Thoracic aorta (tissue), 2 donors: ENCODE measurements at places on chromosomes 4 and X.

DNA sequence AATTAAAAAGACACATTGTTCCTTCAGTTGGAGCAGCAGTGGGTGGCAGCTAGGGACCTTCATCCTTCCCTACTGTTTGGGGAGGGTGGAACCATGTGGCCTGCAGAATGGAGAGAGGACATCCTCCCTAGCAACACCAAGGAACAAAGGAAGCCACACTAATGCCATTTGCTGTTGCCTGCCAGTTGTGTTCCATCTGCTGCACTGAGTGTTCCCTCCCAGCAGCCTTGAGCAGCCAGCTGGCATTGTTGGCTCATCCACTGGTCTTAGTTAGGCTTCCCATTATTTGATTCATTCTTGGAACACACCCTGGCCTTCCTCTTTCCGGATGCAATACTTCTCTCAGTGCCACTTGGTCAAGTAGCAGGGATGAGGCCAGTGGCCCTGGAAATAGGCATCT, 25.0 kb upstream of the HMGB3 start:
- DNase-seq, result no peak
- no peaks in the 10 kb centered on the region for H3K4me1 ChIP-seq
- H3K36me3 ChIP-seq, result no peaks in the 10 kb centered on the region
- H3K27ac ChIP-seq, result no peak overlapping the region
- H3K4me3 ChIP-seq, result no peak overlapping the region

- no peaks in the 10 kb centered on the region for H3K36me3 ChIP-seq
- H3K27ac ChIP-seq, result peak overlapping the region; percentile 82
- no peak for DNase-seq
- no peaks in the 10 kb centered on the region for H3K27me3 ChIP-seq
These were observed 777 bp upstream of the CASK start for GRCh38 chrX:41923978-41924683.

GRCh38 chr4:155566354-155566753, 100.3 kb upstream of the GUCY1A1 start:
- no peaks in the 10 kb centered on the region for H3K4me1 ChIP-seq
- H3K27ac ChIP-seq, result no peak overlapping the region
- DNase-seq, result no peak
- no peaks in the 10 kb centered on the region for H3K27me3 ChIP-seq
- no peaks in the 10 kb centered on the region for H3K36me3 ChIP-seq

GRCh38 chrX:115448146-115448545, 112.8 kb upstream of the PLS3 start:
- no peak for DNase-seq
- H3K36me3 ChIP-seq, result no peaks in the 10 kb centered on the region
- H3K27me3 ChIP-seq, result no peaks in the 10 kb centered on the region
- H3K4me1 ChIP-seq, result no peaks in the 10 kb centered on the region
- no peak overlapping the region for H3K27ac ChIP-seq
- no peak overlapping the region for H3K4me3 ChIP-seq

DNA sequence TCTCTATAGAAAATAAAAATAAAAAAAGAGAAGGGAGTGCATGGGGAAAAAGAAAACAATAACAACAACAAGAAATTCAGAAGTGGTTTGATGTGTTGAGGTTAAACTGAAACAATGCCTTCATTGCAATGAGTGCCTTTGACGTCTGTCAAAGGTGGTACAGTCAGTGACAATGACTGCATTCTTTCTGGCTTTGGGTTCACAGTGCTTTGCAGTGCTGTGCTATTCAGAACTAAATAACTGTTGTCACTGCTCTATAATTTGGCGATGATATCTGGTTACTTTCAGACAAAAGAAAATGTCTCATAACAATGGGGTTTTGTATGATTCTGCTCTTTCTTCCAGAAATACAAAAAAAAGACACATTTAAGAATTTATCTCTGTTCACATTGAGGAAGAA, 488.6 kb upstream of the MAGEB2 start:
- no peaks in the 10 kb centered on the region for H3K4me1 ChIP-seq
- no peaks in the 10 kb centered on the region for H3K36me3 ChIP-seq
- DNase-seq, result no peak
- no peak overlapping the region for H3K27ac ChIP-seq
- no peak overlapping the region for H3K4me3 ChIP-seq

GRCh38 chr4:121014544-121014943, 57.8 kb downstream of the NDNF start:
- H3K27me3 ChIP-seq, result no peaks in the 10 kb centered on the region
- DNase-seq, result no peak
- H3K4me3 ChIP-seq, result no peak overlapping the region
- no peaks in the 10 kb centered on the region for H3K4me1 ChIP-seq
- no peaks in the 10 kb centered on the region for H3K36me3 ChIP-seq
- H3K27ac ChIP-seq, result no peak overlapping the region

DNA sequence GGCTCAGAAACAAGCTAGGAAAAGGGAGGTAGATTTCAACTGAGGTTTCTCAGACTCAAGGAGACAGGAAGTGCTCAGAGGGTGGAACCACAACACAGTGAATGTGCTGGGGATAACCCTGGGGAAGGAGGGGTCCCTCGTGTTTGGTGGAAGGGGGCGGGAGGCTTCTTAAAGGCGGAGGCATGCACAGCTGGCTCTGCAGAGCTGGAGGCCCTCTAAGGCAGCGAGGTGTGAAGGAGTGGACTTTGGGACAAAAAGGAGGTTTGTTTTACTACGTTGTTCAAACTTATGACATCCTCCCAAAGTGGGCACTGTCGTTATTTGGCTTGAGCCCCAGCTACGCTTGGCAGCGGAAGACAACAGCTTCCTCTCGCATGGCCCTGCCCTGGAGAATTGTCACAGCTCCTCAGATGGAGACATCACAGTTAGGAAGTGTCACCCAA, 21.7 kb upstream of the MTM1 start:
- no peak for DNase-seq
- no peak overlapping the region for H3K4me3 ChIP-seq
- H3K27me3 ChIP-seq, result no peaks in the 10 kb centered on the region

DNA sequence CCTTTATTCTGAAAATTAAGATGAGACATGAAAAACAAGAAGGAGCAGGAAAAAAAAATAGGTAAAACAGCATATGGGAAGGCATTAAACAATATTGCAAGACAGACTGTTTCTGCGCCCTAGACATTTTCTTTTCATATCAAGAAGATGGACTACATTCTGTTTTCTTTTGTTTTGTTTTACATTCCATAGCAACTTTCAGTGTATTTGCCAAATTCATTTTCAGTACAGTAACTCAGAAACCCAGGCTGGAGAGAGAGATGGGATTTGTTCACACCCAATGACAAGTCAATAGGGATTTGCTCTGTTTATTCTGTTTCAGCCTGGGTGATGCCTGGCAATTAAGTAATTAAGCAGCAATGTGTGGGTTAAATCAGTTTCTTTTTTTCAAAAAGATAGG, 892.8 kb upstream of the DIAPH2 start:
- no peaks in the 10 kb centered on the region for H3K36me3 ChIP-seq
- no peaks in the 10 kb centered on the region for H3K27me3 ChIP-seq
- H3K4me3 ChIP-seq, result no peak overlapping the region
- no peak for DNase-seq

- no peak overlapping the region for H3K27ac ChIP-seq
- peaks cover 24% of the 10 kb centered on the region for H3K4me1 ChIP-seq
- no peak for DNase-seq
- no peaks in the 10 kb centered on the region for H3K27me3 ChIP-seq
- no peak overlapping the region for H3K4me3 ChIP-seq
These were observed 4.1 kb downstream of the SH3BP2 start for GRCh38 chr4:2796849-2797544.

GRCh38 chrX:36019125-36019524, 99.6 kb downstream of the CFAP47 start:
- H3K4me1 ChIP-seq, result no peaks in the 10 kb centered on the region
- H3K36me3 ChIP-seq, result no peaks in the 10 kb centered on the region
- no peak overlapping the region for H3K27ac ChIP-seq
- H3K27me3 ChIP-seq, result no peaks in the 10 kb centered on the region

- no peaks in the 10 kb centered on the region for H3K4me1 ChIP-seq
- no peak overlapping the region for H3K27ac ChIP-seq
These were observed 21.9 kb upstream of the PACRGL start for GRCh38 chr4:20678400-20678799.

DNA sequence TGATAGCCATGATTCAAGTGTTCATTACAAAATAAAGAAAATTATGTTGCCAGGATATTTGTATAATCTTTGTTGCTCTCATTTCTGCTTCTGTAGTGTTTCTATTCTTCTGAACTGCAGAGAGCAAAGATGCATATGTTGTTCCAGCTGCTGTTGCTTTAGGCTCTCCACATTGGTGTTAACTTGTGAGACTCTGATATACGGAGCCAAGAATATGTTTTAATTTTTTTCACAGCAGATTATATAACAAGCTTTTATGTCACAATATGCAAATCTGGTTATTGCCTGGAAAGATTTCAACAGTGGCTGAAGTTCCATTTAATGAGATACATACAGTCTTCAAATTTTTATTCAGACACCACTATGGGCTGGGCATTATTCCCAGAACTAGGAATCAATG, 655.0 kb downstream of the GRXCR1 start:
- DNase-seq, result no peak
- H3K4me1 ChIP-seq, result no peaks in the 10 kb centered on the region
- no peaks in the 10 kb centered on the region for H3K27me3 ChIP-seq
- H3K27ac ChIP-seq, result no peak overlapping the region
- H3K4me3 ChIP-seq, result no peak overlapping the region

GRCh38 chr4:132384709-132385108, 764.4 kb upstream of the PCDH10 start:
- no peaks in the 10 kb centered on the region for H3K36me3 ChIP-seq
- no peaks in the 10 kb centered on the region for H3K4me1 ChIP-seq
- no peak overlapping the region for H3K27ac ChIP-seq
- no peaks in the 10 kb centered on the region for H3K27me3 ChIP-seq
- no peak overlapping the region for H3K4me3 ChIP-seq

GRCh38 chr4:24664956-24665355, 80.6 kb upstream of the DHX15 start:
- no peaks in the 10 kb centered on the region for H3K36me3 ChIP-seq
- no peaks in the 10 kb centered on the region for H3K27me3 ChIP-seq
- H3K4me1 ChIP-seq, result no peaks in the 10 kb centered on the region
- DNase-seq, result no peak
- H3K27ac ChIP-seq, result no peak overlapping the region
- H3K4me3 ChIP-seq, result no peak overlapping the region

GRCh38 chr4:42478509-42478908, 81.2 kb downstream of the SHISA3 start:
- H3K4me1 ChIP-seq, result no peaks in the 10 kb centered on the region
- H3K27ac ChIP-seq, result no peak overlapping the region
- no peak overlapping the region for H3K4me3 ChIP-seq

- H3K4me1 ChIP-seq, result no peaks in the 10 kb centered on the region
- H3K4me3 ChIP-seq, result no peak overlapping the region
- no peak overlapping the region for H3K27ac ChIP-seq
These were observed 1286.3 kb downstream of the TECRL start for GRCh38 chr4:63122955-63123354.

GRCh38 chr4:88008743-88009171, 1.3 kb downstream of the PKD2 start:
- peak overlapping the region; percentile 89 for H3K4me3 ChIP-seq
- no peaks in the 10 kb centered on the region for H3K36me3 ChIP-seq
- peak overlapping the region; percentile 98 for H3K27ac ChIP-seq
- no peaks in the 10 kb centered on the region for H3K27me3 ChIP-seq
- no peak for DNase-seq

GRCh38 chrX:13742397-13743176, 8.0 kb downstream of the OFD1 start:
- no peaks in the 10 kb centered on the region for H3K27me3 ChIP-seq
- no peak for DNase-seq
- no peak overlapping the region for H3K4me3 ChIP-seq
- H3K4me1 ChIP-seq, result no peaks in the 10 kb centered on the region
- H3K27ac ChIP-seq, result no peak overlapping the region

DNA sequence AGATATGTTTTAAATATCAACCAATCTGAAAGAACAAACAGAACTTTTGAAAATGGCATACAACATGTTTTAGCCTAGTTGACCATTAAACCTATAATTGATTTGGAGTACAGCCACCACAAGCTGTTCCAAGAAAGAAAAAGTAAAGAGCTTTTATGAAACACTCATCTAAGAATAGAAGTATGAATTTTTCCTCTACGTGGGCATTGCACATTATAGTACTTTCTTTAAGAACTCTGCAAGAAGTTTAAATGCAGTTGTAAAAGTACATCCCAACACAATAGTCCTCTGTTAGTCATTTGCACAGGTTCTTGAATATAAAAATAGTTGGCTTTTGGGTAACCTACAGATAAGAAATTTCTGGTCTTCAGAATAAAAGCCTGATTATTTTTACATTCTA, 933.6 kb upstream of the ADGRL3 start:
- H3K36me3 ChIP-seq, result no peaks in the 10 kb centered on the region
- no peaks in the 10 kb centered on the region for H3K27me3 ChIP-seq
- no peak overlapping the region for H3K27ac ChIP-seq
- H3K4me1 ChIP-seq, result peaks cover 11% of the 10 kb centered on the region

DNA sequence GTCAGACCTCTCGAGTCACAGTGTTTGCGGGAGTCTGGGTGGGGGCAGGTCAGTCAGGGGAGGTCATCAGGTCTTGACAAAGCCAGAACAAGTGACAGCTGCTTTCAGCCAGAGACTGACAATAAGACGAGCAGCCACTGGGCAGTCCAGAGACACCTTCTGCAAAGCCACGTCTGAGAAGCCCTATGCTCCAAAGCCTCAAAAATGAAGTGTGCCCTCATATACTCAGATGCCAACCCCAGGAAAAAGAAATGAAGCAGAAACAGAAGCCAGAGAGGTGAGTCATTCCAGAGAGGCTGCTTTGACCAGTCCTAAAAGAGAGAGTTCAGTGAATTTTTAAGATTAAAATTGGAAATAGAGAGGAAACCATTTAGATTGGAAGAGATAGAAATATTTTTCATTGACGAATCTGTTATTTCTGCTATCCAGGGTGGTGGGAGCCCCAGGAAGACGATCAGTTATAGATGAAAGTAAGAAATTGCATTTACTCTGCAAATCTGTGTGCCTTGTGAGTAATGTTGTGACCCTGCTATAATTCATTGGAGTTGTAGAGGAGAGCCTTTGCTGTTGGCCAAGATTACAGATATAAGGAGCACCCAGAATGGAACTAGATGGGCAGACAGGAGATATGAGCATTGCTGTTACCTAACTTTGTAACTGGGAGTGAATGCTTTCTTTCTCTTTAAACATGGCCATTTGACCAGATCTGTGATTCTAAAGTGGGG, 77.9 kb downstream of the LRRC66 start:
- no peak overlapping the region for H3K4me3 ChIP-seq
- no peaks in the 10 kb centered on the region for H3K36me3 ChIP-seq
- H3K27me3 ChIP-seq, result no peaks in the 10 kb centered on the region
- no peak overlapping the region for H3K27ac ChIP-seq
- peaks cover 4% of the 10 kb centered on the region for H3K4me1 ChIP-seq
